GM04504 (cell line): ENCODE measurements at places on chromosomes 7 and 10.
A peak's percentile ranks its signal among the peaks of the same experiment; 100 is the strongest.

DNA sequence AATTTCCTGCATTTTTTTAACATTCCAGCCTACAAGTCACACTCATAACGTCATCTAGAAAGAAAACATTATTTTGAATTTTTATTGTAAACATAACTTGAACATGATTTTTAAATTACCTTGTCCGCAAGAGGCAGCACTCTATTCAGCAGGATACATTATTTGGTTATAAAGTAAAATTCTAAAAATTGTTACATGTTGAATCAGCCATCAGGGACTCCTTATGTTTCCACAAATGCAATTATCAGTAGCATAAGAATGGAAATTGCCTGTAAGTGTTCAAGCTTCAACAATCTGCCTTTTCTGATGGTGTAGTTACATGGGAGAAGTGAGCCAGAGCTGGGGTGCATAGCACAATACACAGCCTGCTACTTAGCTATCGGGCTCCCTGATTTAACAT, 97.5 kb downstream of the ZNF365 start:
- no peak for DNase-seq

DNA sequence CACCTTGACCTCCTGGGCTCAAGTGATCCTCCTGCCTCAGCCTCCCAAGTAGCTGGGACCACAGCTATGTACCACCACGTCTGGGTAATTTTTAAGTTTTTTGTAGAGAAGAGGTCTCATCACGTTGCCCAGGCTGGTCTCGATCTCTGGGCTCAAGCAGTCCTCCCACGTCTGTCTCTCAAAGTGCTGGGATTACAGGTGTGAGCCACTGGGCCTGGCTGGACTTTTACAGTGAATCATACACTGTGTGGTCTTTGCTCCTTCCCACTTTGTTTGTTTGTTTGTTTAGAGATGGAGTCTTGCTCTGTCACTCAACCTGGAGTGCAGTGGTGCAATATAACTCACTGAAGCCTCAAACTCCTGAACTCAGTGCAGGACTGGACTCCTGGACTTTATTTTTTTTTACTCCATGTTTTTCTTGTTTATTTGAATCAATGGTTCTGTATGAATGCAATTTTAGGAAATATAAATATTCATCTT, 12.5 kb downstream of the PPIA start:
- DNase-seq, result no peak

DNA sequence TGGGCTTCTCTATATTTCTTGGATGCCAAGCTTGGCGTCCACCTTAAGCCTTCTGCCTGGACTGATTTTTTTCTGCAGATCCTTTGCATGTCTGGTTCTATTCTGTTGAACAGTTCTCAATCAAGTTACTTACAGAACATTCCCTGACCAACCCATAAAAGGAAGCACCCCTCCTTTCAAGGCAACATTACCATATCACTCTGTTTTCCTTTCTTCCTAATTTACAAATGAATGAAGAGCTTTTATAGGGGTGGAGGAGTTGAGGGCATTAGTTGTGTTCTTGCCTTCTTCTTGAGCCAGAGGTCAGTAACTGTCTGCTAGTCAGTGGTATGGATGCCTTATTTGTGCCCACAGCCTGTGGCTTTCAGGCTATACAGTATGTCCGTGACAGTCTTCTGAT, 361.0 kb downstream of the PHTF2 start:
- DNase-seq, result no peak

GRCh38 chr7:115805458-115805857, 225.1 kb downstream of the TFEC start:
- no peak for DNase-seq

DNA sequence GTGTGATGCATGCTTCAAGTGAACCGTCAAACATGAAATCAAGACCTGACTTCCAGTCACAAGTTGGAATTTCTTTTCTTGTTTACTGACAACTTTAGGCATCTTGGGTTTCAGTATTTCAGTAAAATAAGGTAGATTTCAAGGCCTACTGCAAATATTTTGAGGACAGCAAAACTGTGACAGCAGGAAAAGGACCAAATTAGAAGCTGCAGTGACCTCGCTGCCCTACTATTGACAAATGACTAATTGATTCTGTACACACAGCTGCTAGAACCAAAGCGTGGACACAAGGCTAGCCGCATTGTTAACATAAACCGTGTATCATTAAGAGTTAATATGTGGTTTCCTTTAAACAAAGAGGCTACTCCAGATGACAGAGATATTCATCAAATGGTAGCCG, 105.7 kb upstream of the SEC61G start:
- no peak for DNase-seq

GRCh38 chr7:93592588-93593266, 18.2 kb upstream of the CALCR start:
- no peak for DNase-seq

DNA sequence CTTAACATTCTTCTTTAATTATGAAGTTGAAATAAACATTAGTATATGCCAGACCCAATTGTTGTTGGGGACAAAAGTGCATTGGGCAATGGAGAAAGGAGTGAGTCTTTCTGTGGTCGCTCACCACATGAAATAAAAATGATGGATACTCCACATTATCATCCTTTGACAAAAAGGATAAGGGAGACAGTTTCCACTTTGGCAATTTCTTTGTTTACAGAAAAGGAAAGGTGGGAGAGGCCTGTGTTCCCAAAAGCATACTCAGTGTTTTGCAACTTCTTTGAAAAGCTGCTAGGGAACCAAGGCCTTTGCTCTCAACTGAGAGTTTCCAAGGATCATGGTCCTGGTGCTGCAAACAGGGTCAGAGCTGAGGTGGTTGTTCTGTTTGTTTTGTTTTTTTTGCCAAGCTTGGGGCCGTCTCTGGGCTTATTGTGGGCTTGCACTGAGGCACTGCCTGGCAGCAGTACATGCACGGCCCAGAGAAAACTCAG, 341.9 kb downstream of the TNS3 start:
- peak; percentile 47 for DNase-seq

DNA sequence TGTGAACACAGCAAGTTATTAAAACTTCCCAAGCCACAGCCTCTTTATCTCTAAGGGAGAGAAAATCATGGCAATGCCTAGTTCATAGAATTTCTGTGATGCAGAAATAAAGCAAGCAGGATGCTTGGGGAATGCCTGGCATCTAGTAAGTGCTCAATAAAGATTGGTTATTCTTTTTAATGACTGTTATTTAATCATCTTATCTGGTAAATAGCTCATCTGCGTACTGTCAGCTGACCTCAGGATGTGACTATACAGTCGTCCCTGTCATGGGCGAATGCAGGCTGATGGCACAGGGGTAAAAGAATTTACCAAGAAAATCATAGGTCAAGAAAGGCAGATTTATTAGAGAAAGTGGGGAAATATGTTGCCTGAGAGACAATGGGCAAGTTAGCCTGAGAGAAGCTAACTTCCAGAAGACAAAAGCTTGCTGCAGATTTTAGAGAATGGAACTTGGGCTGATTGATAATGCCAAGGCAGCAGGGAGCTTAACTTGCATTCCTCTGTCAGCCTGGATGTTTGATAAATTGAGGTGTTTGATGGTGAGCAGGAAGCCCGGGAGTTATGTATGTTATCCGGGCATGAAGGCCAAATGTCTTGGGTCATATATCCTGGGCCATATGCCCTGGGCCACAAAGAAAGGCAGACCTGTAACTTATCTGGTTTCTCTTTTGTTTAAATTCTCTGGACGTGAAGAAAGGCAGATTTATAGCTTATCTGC, 126.0 kb downstream of the KCNMA1 start:
- no peak for DNase-seq

GRCh38 chr7:121331574-121331973, 2.8 kb downstream of the WNT16 start:
- DNase-seq, result no peak

- DNase-seq, result no peak
These were observed 18.1 kb downstream of the GARS1 start for GRCh38 chr7:30612658-30613265.

DNA sequence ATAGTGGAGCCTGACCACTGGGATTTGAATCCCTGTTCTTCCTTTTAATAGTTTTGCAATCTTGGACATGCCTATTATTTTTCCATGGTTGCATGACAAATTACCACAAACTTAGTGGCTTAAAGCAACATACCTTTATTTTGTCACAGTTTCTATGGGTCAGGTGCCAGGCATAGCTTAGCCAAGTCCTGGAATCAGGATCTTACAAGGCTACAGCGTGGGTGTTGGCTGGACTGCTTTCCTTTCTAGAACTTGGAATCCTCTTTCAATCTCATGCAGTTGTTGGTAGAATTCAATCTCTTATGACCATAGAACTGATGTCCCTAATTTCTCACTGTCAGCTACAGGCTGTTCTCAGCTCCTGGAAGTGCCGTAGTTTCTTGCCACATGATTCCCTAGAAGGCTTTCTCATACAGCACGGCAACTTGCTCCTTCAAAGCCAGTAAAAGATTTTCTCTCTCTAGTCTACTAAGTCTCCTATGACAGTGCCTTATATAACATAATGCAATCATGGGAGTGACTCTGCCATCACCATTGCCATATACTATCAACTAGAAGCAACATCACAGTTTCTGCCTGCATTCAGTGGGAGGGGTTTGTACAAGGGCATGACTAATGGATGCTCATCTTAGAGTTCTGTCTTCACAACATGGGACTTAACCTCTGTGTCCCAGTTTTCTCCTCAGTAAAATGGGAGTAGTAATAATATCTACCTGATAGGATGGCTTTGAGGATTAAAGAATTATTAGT, 243.4 kb upstream of the FZD1 start:
- DNase-seq, result no peak

DNA sequence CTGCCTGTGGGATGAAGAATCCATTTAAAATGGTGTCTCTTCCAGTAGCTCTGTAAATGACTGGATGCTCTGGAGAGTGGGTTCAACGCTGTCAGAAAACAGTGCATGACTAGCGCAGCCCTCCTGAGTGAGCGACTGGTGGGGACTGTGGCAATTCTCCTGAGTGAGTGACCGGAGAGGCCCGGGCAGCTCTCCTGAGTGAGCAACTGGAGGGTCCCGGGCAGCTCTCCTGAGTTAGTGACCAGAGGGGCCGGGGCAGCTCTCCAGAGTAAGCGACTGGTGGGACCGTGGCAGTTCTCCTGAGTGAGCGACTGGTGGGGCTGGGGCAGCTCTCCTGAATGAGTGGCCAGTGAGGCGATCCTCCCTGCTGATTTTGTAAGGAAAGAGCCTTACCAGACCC, 85.5 kb downstream of the WDR37 start:
- DNase-seq, result no peak

GRCh38 chr10:61271127-61271780, 181.9 kb downstream of the TMEM26 start:
- DNase-seq, result peak; percentile 40

- DNase-seq, result no peak
These were observed 15.3 kb upstream of the LRRC72 start for GRCh38 chr7:16511314-16511713.

- DNase-seq, result no peak
These were observed 3.3 kb downstream of the XPNPEP1 start for GRCh38 chr10:109920016-109920415.

- no peak for DNase-seq
These were observed 14.2 kb upstream of the NMT2 start for GRCh38 chr10:15182540-15183207.

DNA sequence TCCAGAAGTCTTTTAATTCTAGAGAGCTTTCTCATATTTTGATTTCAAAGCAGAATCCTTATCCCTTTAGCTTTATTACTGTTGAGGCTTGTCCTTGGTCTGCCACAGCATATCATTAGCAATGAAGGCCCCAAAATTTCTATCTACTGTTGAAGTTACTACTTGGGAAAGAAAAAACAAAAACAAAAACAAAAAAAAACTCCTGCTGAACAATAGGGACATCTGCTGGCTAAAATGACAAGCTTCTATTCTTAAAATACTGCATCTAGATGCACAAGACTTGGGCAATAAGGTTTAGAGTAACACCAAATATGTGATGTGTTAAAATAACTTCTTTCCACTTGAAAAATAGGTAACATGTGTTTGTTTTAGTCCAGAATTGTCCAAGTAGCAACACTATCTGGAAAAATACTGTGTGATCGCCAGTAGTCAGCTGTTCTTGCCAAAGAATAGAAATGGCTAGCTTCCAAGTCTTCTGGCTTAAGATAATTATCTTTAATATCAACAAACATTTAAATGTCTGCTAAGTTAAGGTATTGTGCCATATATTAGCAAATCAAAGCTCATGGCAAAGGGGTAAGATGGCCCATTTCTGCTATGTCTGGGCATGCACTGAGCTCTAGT, 3.8 kb upstream of the DMTF1 start:
- DNase-seq, result no peak

DNA sequence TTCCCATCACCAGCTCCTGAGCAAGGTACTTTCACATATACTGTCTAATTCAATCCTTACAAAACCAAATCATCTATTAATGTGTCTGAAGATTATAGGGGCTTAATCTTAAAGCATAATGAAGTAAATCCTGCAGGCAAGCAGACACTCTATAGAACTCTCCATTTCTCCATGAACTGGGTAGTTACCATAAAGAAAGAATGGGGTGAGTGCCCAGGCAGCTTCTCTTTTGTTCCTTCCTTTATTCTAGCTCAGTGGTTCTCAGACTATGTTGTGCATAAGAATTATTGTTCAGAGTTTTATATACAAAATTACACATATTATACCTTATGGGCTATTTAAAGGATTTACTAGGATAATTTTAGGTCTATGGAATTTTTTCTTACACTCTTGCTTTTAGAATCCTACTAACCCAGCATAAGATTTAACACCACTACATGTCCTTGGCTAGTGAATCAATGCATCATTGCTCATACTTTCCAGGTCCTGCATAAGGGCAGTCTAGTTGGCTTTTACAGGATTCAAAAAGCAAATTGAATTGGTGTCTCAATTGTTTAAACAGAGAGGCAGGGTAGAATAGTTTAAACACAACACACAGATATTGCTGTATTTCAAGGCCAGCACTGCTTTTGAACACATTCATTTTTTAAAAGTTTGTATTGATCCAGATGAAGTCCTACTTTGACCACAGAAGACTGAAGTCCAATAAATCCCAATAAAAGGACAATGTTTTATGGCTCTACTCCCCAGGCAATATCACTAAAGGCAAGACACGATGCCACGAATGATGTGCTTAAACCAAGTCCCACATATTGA, 12.9 kb downstream of the SGCE start:
- no peak for DNase-seq

- no peak for DNase-seq
These were observed 68.1 kb upstream of the NPTX2 start for GRCh38 chr7:98548971-98549370.

GRCh38 chr10:21087476-21087875, 190.4 kb upstream of the NEBL start:
- no peak for DNase-seq

- no peak for DNase-seq
These were observed 85.6 kb upstream of the AGR3 start for GRCh38 chr7:16967300-16967811.

GRCh38 chr10:73887294-73888039, 13.1 kb upstream of the CAMK2G start:
- DNase-seq, result peak; percentile 74

GRCh38 chr10:108787932-108788331, 1135.4 kb downstream of the XPNPEP1 start:
- peak; percentile 21 for DNase-seq

DNA sequence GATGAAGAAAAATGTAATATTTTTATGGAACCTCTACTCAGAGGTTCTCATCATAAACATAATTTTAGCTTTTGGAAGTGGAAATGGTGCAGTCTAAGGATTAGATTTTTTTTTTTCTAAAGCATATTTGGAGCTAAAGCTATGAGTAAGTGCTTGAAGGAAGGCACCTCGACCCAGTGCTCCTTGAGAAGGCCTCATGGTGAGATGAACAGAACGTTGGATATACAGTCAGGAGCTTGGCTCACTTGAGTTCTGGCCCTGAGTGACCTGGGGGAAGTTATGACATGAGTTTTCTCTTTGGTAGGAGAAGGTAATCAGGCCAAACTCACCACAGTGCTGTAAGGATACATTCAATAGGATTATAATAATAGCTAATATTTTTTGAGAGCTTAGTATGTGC, 163.3 kb downstream of the JCAD start:
- no peak for DNase-seq

GRCh38 chr10:299969-300368, 164.7 kb downstream of the ZMYND11 start:
- DNase-seq, result no peak
